Muscle of leg (tissue), 16 donors: ENCODE measurements at places on chromosomes 1 and 21. TPM values are rescaled to one million over a fixed set of nuclear protein-coding genes. Genes with fewer than 3 reads are reported as not detected.

Gene PAQR6
- 1.2 TPM for total RNA-seq

Gene S100A6
- 415 TPM for total RNA-seq

Gene ATP1A2
- 55.0 TPM for total RNA-seq

Gene RIPPLY3
- total RNA-seq: 0.09 TPM

Gene OR2G6
- not detected for total RNA-seq

Gene TESK2
- total RNA-seq: 2.2 TPM

Gene OVAAL
- not detected for total RNA-seq

Gene QSOX1
- 16.0 TPM for total RNA-seq

Gene SH3D21
- 2.3 TPM for total RNA-seq

Gene ANKRD34A
- 0.22 TPM for total RNA-seq

Gene GCSAML
- 0.09 TPM for total RNA-seq

Gene TINAGL1
- total RNA-seq: 31.8 TPM
